Activated naive CD4-positive, alpha-beta T cell treated with anti-CD3 and anti-CD28 coated beads for 36 hours (primary cell): ENCODE measurements at places on chromosomes 2 and 18. TPM values are rescaled to one million over a fixed set of nuclear protein-coding genes. Genes with fewer than 3 reads are reported as not detected.

The AMER3 gene
- total RNA-seq, result not detected

The DNAH7 gene
- total RNA-seq, result not detected

The B3GNT7 gene
- total RNA-seq, result not detected

The CNRIP1 gene
- not detected for total RNA-seq

The MC4R gene
- not detected for total RNA-seq

The FAP gene
- total RNA-seq, result not detected

The MAP3K19 gene
- not detected for total RNA-seq

The SERPINB11 gene
- total RNA-seq, result not detected
